ENCODE measurements at places on chromosomes 6 and 20. TPM values are rescaled to one million over a fixed set of nuclear protein-coding genes. Genes with fewer than 3 reads are reported as not detected.

BPIFB2 gene
- not detected for total RNA-seq

SLC22A2 gene
- total RNA-seq: 0.82 TPM

FNDC11 gene
- 6.1 TPM for total RNA-seq

OR5V1 gene
- total RNA-seq: not detected

EYS gene
- 2.0 TPM for total RNA-seq

SGK1 gene
- total RNA-seq: 54.6 TPM

ZGPAT gene
- 6.5 TPM for total RNA-seq

SPO11 gene
- total RNA-seq: not detected

Data from frontal cortex (tissue), 4 donors.